ENCODE measurements at places on chromosomes 11 and 22. TPM values are rescaled to one million over a fixed set of nuclear protein-coding genes. Genes with fewer than 3 reads are reported as not detected.

GRCh38 chr22:17357688-17358087 lies 11.6 kb upstream of the CECR2 start:
- H3K27me3 ChIP-seq, result no peaks in the 10 kb centered on the region
- no peak overlapping the region for H3K4me3 ChIP-seq
- no peak for DNase-seq
- H3K36me3 ChIP-seq, result no peaks in the 10 kb centered on the region
- H3K4me1 ChIP-seq, result no peaks in the 10 kb centered on the region

- peak overlapping the region; percentile 19 for H3K27ac ChIP-seq
- no peaks in the 10 kb centered on the region for H3K36me3 ChIP-seq
- DNase-seq, result no peak
- H3K4me3 ChIP-seq, result no peak overlapping the region
These were observed 137.7 kb upstream of the NAV2 start for GRCh38 chr11:19574916-19575315.

- H3K27ac ChIP-seq, result no peak overlapping the region
- H3K4me3 ChIP-seq, result no peak overlapping the region
- no peaks in the 10 kb centered on the region for H3K4me1 ChIP-seq
- no peak for DNase-seq
- H3K36me3 ChIP-seq, result no peaks in the 10 kb centered on the region
These were observed 7.8 kb downstream of the EMID1 start for GRCh38 chr22:29213493-29213892.

- DNase-seq, result no peak
- H3K4me1 ChIP-seq, result no peaks in the 10 kb centered on the region
- H3K27ac ChIP-seq, result no peak overlapping the region
- no peaks in the 10 kb centered on the region for H3K36me3 ChIP-seq
- no peak overlapping the region for H3K4me3 ChIP-seq
- H3K27me3 ChIP-seq, result no peaks in the 10 kb centered on the region
These were observed 56.0 kb upstream of the OR5AK2 start for GRCh38 chr11:56932572-56933220.

GRCh38 chr11:26993965-26994457 lies at the start of gene FIBIN:
Gene FIBIN (plus strand): TSS chr11:26994112. CDS start chr11:26994527, 415 bp downstream.
- H3K27ac ChIP-seq, result peak within 1 kb of the TSS; percentile 59
- DNase-seq, result peak; percentile 67

DNA sequence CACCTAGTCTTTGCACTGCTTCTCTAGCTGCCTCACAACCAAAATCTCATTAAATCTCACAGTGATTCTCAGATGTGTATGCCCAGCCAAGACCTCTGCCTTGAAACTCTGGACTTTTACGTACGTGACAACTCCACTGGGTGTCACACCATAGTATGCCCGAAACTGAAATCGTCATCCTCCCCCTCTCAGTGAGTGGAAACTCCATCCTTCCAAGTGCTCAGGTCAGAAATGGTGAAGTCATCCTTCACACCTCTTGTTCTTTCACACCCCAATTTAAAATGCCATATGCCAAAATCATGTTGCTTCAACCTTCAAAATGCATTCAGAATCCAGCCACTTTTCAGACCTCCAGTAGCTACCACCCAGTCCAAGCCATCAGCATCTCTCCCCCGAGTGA lies 42.5 kb downstream of the SFI1 start:
- H3K36me3 ChIP-seq, result no peaks in the 10 kb centered on the region
- H3K4me3 ChIP-seq, result no peak overlapping the region
- no peaks in the 10 kb centered on the region for H3K4me1 ChIP-seq
- H3K27ac ChIP-seq, result no peak overlapping the region
- no peaks in the 10 kb centered on the region for H3K27me3 ChIP-seq

DNA sequence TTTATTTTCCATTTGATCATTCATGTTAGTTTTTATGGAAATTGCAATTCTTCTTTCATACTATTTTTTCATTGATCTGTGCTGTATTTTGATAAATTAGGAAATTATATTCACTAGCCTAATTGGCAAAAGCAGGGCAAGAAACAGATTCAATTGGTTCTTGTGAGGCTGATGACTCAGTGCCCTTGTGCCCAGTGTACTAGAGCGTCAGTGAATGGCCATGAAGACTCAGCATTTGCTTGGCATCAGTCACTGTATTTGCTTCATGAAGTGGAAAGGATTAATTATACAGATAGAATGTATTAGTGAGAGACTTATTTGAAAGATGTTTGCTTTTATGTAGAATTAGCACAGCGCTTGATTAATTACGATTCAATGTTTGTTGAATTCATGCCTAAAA lies 31.8 kb downstream of the MRGPRX1 start:
- no peaks in the 10 kb centered on the region for H3K4me1 ChIP-seq
- no peak overlapping the region for H3K4me3 ChIP-seq
- no peaks in the 10 kb centered on the region for H3K36me3 ChIP-seq
- H3K27ac ChIP-seq, result no peak overlapping the region
- no peak for DNase-seq

GRCh38 chr11:64074239-64074638 lies 38.5 kb downstream of the FLRT1 start:
- no peaks in the 10 kb centered on the region for H3K27me3 ChIP-seq
- no peak overlapping the region for H3K4me3 ChIP-seq
- H3K27ac ChIP-seq, result no peak overlapping the region
- DNase-seq, result no peak

DNA sequence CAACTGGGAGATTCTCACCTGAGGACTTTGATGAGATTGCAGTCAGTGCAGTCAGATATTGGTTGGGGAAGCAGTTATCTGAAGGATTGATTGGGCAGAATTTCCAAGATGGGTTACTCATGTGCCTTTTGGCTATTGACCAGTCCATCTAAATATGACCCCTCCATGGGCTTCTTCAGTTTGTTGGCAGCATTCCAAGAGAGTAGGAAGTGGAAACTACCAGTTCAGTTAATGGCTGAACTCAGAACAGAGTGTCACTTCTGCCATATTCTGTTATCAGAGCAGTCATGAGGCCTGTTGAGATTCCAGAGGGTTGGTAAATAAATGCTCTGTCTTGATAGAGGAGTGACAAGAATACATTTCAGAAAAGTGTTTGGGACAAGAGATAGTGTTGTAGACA lies 71.0 kb downstream of the CYP2R1 start:
- H3K27ac ChIP-seq, result no peak overlapping the region
- DNase-seq, result no peak
- H3K4me3 ChIP-seq, result no peak overlapping the region

GRCh38 chr22:25382762-25383161 lies 163.3 kb downstream of the CRYBB2 start:
- no peaks in the 10 kb centered on the region for H3K36me3 ChIP-seq
- no peaks in the 10 kb centered on the region for H3K27me3 ChIP-seq
- H3K4me1 ChIP-seq, result no peaks in the 10 kb centered on the region
- DNase-seq, result no peak
- no peak overlapping the region for H3K27ac ChIP-seq

GRCh38 chr11:35178873-35179272 lies 39.9 kb downstream of the CD44 start:
- H3K27me3 ChIP-seq, result no peaks in the 10 kb centered on the region
- H3K27ac ChIP-seq, result no peak overlapping the region
- DNase-seq, result no peak
- peaks cover 8% of the 10 kb centered on the region for H3K4me1 ChIP-seq
- H3K36me3 ChIP-seq, result peaks cover 11% of the 10 kb centered on the region

- no peaks in the 10 kb centered on the region for H3K4me1 ChIP-seq
- H3K27ac ChIP-seq, result no peak overlapping the region
- no peaks in the 10 kb centered on the region for H3K36me3 ChIP-seq
- no peak for DNase-seq
- peaks cover 2% of the 10 kb centered on the region for H3K27me3 ChIP-seq
These were observed 45.2 kb downstream of the RASSF10 start for GRCh38 chr11:13054278-13054677.

DNA sequence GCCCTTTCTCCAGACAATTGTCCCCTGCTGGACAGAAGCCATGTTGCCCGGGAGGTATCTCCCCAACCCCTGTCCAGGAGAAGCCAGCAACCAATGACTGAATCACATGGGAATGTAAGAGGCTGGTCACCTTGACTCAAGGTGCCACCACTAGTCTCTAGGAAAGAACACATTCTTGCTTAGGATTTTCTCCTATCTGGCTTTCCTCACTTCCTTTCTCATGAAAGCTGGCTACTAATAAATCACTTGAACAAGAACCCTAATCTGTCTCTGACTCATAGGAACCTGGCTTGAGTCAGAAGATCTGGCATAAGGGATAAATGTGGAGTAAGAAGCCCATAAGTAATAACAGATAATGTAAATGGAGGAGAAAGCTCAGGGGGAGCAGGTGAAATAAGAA lies 101.4 kb upstream of the C11orf87 start:
- no peaks in the 10 kb centered on the region for H3K27me3 ChIP-seq
- no peak for DNase-seq
- H3K27ac ChIP-seq, result no peak overlapping the region
- H3K4me1 ChIP-seq, result no peaks in the 10 kb centered on the region

DNA sequence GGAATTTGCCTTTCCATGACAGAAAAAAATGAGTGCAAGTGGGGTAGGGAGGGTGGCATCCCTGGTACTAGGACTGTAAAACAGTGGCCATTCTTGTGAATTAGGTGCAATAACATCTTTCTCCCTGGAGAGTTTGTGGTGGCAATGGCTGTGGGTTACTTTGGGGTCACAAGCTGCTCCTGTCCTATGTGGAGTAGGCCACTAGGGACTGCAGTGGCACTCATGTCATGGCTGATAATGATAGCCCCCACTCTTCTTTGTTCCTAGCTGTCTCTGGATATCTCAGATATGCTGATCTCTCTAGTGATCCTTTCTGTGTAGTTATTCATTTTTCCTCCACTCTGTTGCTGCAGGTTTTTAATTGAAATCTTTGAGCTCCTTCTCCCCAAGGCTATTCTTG lies 270.5 kb upstream of the CHORDC1 start:
- no peak for DNase-seq
- no peak overlapping the region for H3K27ac ChIP-seq
- H3K4me1 ChIP-seq, result no peaks in the 10 kb centered on the region
- no peaks in the 10 kb centered on the region for H3K27me3 ChIP-seq
- H3K36me3 ChIP-seq, result no peaks in the 10 kb centered on the region

DNA sequence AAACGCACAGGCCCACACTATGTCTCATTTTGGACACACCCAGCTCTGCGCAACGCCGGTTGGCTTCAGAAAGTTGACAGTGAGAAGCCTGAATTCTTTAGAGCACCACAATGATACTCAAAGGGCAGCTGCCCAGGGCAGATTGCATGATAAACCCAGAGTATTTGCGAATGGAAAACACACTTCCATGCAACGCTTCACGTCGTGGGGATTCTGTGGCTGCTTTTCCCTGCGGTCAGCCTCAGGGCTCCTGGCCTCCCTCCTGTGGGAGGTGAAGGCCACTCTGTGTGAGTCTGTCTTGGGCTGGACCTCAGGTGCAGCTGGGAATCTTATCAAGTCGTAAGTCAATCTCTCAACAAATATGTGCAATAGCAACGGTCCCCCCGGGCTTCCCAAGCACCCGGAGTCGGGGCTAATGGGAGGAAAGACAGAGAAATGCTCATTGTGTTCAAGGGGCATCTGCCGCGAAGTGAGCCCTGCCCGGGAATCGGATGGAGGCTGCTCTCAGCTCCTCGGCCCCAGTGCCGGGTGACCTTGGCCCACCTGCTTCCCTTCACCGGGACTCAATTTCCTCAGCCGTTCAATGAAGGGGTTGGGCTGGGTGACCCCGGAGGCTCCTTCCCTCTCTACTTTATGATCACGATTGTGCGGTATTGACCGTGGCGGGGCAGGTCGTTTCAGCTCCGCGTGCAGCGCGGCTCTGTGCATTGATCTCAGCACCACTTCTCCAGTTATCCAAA lies 623.6 kb downstream of the BRD1 start:
- DNase-seq, result no peak
- H3K4me1 ChIP-seq, result no peaks in the 10 kb centered on the region
- no peaks in the 10 kb centered on the region for H3K36me3 ChIP-seq
- no peak overlapping the region for H3K27ac ChIP-seq
- no peaks in the 10 kb centered on the region for H3K27me3 ChIP-seq

GRCh38 chr22:50190182-50190940 lies 4.6 kb downstream of the TRABD start:
- H3K27ac ChIP-seq, result no peak overlapping the region
- H3K36me3 ChIP-seq, result no peaks in the 10 kb centered on the region
- DNase-seq, result peak; percentile 90
- no peaks in the 10 kb centered on the region for H3K27me3 ChIP-seq
- H3K4me3 ChIP-seq, result peak overlapping the region; percentile 1
- H3K4me1 ChIP-seq, result no peaks in the 10 kb centered on the region

GRCh38 chr11:31747581-31747980 lies 63.5 kb downstream of the PAX6 start:
- H3K4me3 ChIP-seq, result no peak overlapping the region
- H3K27me3 ChIP-seq, result no peaks in the 10 kb centered on the region
- H3K4me1 ChIP-seq, result no peaks in the 10 kb centered on the region

DNA sequence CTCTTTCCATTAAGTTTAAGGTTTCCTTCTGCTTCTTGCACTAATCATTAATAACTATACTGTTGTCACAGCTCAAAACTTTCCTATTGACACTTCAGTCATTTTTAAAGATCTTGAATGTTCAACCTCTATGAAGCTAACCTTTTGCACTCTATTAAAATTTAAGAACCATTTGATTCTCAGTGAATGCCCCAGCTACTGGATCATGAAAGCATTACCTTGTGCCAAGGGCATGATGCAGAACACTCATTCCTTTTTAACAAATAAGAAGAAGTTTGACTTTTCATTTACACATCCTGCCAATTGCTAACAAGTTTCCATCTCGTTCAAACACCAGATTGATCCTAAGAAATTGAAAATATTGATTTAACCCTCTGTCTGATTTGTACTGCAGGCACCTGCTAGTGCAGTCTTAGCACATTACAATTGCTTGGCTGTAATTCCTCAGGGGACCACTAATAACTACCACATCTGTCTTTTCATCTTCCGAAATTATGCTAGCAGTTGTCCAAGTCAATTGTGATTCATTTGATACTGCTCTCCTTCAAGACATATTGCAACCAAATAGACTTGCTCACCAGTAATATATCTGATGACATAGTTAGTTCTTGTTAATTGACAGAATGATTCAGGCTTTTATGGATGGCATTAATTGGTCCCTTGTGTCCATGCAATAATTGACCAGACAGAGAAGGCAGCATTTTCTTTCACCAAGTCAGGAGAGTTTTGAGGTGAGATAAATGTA lies 158.4 kb downstream of the TEAD1 start:
- no peak for DNase-seq
- no peaks in the 10 kb centered on the region for H3K4me1 ChIP-seq
- H3K27me3 ChIP-seq, result no peaks in the 10 kb centered on the region
- H3K4me3 ChIP-seq, result no peak overlapping the region
- no peaks in the 10 kb centered on the region for H3K36me3 ChIP-seq

DNA sequence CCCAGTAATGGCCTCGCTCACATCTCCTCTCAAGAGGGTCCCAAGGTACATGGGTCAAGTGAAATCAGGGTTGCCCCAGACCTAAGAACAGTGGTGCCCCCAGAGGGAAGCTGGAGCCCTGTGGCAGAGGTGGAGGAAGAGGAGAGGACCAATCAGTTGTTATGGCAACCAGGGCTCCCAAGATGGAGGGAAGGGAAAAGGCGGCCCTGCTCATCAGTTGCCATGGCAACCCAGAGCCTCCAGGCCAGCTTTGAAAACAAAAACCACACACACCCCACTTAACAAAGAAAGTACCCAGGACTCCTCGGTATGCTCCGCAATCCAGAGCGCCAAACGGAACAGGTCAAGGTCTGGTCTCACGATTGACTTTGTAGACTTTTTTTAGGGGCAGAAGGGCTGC lies 53.5 kb upstream of the SLC35C1 start:
- H3K4me3 ChIP-seq, result no peak overlapping the region
- no peak overlapping the region for H3K27ac ChIP-seq
- no peaks in the 10 kb centered on the region for H3K27me3 ChIP-seq
- H3K36me3 ChIP-seq, result no peaks in the 10 kb centered on the region
- peaks cover under 1% of the 10 kb centered on the region for H3K4me1 ChIP-seq
- DNase-seq, result no peak

HEPN1 gene
- 0.51 TPM for total RNA-seq

PDE2A gene
- total RNA-seq, result 53.7 TPM

IMMP1L gene
- total RNA-seq, result 14.2 TPM

C11orf91 gene
- not detected for total RNA-seq

KRTAP5-11 gene
- not detected for total RNA-seq

YAP1 gene
- total RNA-seq, result 393 TPM

BCR gene
- total RNA-seq, result 113 TPM

TCN2 gene
- total RNA-seq, result 30.8 TPM

PATE2 gene
- not detected for total RNA-seq

NAV2 gene
- 84.6 TPM for total RNA-seq

Data from aorta (tissue), 5 donors.